Left ventricle myocardium inferior (tissue), 1 donor: ENCODE measurements at places on chromosomes 12 and 14. TPM values are rescaled to one million over a fixed set of nuclear protein-coding genes. Genes with fewer than 3 reads are reported as not detected.

GRCh38 chr12:63521706-63522105, 146.6 kb downstream of the DPY19L2 start:
- no peak for DNase-seq

DNA sequence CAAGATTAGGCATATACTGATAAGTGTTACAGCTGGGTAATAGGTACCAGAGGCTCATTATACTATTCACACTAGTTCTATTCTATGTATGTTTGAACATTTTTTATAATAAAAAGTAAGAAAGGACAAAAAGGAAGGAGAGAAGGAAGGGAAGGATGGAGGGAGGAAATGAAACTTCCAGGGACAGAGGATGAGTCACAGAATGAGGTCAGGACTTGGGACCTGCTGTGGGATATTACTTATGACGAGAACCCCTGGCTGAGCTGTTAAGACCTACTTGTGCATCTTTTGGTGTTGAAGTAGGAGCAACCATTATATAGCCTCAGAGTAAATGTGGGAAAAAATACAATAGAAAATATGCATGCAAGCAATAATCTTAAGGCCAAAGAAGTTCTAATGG, 16.7 kb upstream of the TMEM260 start:
- no peak for DNase-seq

The ENDOU gene
- total RNA-seq = 0.49 TPM

DNA sequence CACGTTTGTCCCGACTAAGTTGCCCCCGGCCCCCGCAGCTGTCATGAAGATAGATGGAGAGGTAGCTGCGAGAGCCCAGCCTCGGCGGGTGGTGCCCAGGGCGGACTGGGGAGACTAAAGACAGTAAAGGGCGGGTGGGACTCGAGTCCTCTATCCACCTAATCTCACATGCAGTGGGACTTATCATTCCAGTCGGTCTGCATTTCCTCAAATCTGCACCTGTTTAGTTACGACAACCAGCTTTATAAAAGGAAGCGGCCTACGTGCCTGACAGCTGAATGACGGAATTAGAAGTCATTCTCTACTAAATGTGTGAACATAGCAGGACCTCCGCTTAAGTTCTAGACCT, 109.8 kb upstream of the EGLN3 start:
- no peak for DNase-seq

DNA sequence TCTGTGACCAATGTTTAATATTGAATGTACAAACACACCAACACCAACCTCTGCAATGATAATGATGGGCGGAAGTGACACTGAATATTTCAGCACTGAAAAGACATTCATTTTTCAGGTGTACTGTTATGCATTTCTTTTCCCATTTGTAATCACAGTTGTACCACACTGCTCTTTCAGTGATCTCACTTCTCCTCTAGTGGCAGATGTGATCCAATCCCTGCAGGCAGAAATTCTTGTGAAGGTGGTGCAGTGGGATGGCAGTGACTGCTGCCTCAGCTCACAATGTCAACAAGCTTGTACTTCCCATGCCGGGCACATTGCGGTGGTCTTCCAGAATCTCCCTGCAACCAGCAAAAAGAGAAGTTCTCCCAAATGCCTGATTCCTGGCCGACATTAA, 23.0 kb upstream of the ERGIC2 start:
- no peak for DNase-seq

The DIO2 gene
- total RNA-seq = 6.4 TPM

The PTPRR gene
- 1.3 TPM for total RNA-seq

- no peak for DNase-seq
Observed at GRCh38 chr14:92507174-92507768, 6.3 kb upstream of the RIN3 start.

DNA sequence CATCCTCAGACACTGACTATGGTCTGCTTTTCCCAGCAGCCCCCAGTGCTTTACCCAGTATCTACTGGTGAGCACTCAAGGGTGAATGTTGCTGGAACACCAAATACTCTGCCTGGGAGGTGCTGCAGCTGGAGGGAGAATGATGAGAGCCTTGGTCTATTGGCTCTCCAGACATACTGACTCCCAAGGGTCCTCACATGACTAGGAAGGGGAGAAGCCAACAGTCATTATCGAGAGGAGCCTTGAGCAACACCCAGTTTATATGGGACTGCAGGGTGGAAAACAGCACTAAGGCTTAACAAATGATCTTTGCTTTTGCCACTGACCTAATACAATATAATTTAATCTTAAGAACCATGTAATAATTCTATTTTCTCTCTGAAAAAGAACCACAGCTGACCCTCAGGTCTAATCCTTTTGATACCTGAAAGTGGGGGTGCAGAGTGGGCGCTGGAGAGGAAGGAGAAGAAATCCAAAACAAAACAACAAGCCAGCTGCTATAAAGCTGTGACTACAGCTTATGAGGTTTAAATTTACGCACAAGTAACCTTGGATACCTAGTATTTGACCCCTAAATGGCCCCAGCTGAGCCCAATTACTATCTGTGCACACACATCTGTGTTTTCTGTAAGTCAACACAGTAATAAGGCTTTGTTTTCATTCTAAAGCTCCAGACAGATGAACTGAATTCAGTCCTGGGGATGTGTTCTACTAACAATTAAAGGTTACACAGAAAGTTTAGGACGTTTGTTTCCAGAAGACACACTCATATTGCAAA, 107.8 kb upstream of the GRIP1 start:
- no peak for DNase-seq

GRCh38 chr14:34691206-34691605, 23.2 kb downstream of the CFL2 start:
- no peak for DNase-seq

- no peak for DNase-seq
Observed at GRCh38 chr14:45242706-45243105, 10.3 kb downstream of the MIS18BP1 start.

- no peak for DNase-seq
Observed at GRCh38 chr12:100724071-100724470, 70.5 kb upstream of the ANO4 start.

GRCh38 chr14:103169954-103170353, 46.7 kb downstream of the TNFAIP2 start:
- no peak for DNase-seq

- no peak for DNase-seq
Observed at GRCh38 chr14:97387252-97387874, 590.2 kb downstream of the VRK1 start.

The GPR135 gene
- total RNA-seq = 2.2 TPM

- no peak for DNase-seq
Observed at GRCh38 chr14:96844857-96845570, 47.8 kb downstream of the VRK1 start.

- DNase-seq = no peak
Observed at GRCh38 chr12:124676714-124677462, 109.5 kb upstream of the NCOR2 start.

The C12orf54 gene
- not detected for total RNA-seq

- DNase-seq = no peak
Observed at GRCh38 chr12:98388126-98388525, 127.3 kb upstream of the TMPO start.

DNA sequence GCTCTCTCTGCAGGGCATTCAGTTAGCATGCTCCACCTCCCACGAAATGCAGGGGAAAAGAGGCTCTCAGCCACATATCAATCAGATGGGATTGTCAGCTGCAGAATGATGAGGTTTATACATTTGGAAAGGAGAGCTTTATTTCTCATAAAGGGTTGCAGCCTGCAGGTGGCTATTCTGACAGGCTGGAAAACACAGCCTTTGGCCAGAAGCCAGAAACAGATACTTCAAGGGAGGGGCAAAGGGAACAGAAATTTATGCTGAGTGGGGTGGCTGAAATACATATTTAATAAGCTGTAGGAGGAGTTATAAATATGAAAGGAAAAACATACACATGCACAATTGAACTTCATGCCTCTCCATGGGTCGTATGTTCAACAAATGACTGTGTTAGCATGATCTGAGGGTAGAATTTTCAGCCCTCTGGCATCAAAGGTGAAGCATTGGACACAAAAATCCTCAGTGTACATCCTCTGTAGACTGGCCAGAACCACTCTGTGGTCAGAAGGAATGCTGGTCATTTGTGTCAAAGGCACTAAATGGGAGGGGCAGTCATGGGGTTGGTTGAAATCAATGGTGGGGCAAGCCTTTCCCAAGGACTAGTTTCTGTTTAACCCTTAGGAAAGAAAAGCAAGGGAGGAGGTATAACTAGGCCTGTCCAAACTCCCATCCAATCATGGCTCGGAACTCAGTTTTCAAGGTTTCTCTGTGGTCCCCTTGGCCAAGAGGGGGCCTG, 62.4 kb downstream of the TMX1 start:
- DNase-seq = no peak

- DNase-seq = no peak
Observed at GRCh38 chr12:26378711-26379110, 183.3 kb downstream of the SSPN start.

The COCH gene
- total RNA-seq = 0.60 TPM

DNA sequence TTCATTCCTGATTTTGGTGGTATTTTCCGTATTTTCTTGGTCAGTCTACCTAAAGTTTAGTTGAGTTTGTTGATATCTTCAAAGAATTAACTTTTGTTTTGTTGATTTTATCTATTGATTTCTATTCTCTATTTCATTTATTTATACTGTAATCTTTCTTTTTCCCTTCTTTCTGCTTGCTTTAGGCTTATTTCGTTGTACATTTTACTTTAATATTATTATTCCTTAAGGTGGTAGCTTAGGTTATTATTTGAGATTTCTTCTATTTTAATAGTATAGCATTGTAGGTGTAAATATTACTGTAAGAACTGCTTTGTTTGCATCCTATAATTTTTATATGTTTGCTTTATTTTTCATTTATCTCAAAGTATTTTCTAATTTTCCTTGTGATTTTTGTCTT, 21.4 kb upstream of the KLRF1 start:
- DNase-seq = no peak

DNA sequence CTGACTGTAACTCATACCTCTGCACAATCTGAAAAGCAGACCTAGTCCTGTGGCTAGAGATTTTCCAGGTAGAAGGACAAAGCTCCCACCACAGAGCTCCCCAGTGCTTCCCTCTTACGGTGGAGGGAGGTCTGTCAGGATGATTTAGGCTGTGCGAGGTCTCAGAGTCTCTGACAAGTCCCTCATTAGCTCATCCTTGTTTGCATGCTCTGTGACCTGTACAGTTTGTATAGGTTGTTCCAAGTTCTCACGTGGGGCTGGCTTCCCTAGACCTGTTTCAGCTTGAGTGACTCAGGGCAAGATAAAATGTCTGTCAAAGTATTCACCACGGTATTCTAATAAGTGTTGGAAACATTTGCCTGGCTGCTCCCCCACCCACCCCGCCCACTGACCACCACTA, 34.8 kb downstream of the ASCL1 start:
- no peak for DNase-seq

GRCh38 chr12:24952389-24952788, 3.5 kb upstream of the BCAT1 start:
- DNase-seq = no peak

GRCh38 chr12:81203671-81204204, 125.9 kb downstream of the ACSS3 start:
- DNase-seq = no peak

DNA sequence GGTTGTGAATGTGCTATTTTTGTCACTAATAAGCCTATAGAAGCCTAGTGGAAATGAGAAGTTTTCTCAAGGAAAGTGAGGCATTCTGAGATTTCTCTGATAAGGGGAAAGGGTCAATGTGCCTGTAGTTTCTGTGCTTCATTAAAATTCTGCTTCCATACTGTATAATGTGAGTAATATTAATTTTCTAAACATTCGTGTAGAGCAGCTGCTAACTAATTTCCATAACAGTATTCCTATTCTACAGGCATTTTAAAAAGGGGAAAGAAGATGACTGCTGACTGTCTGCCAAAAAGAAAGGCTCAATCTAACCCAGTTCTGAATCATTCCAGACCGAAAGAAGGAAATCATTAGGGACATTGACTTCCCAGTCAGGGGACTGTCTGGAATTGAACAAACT, 293.3 kb upstream of the TMPO start:
- DNase-seq = no peak

- no peak for DNase-seq
Observed at GRCh38 chr12:9364224-9365176, 156.3 kb upstream of the PZP start.

The FOXN4 gene
- not detected for total RNA-seq

The TRHDE gene
- 0.96 TPM for total RNA-seq

GRCh38 chr14:60654334-60654821, 5.1 kb upstream of the SIX1 start:
- no peak for DNase-seq

DNA sequence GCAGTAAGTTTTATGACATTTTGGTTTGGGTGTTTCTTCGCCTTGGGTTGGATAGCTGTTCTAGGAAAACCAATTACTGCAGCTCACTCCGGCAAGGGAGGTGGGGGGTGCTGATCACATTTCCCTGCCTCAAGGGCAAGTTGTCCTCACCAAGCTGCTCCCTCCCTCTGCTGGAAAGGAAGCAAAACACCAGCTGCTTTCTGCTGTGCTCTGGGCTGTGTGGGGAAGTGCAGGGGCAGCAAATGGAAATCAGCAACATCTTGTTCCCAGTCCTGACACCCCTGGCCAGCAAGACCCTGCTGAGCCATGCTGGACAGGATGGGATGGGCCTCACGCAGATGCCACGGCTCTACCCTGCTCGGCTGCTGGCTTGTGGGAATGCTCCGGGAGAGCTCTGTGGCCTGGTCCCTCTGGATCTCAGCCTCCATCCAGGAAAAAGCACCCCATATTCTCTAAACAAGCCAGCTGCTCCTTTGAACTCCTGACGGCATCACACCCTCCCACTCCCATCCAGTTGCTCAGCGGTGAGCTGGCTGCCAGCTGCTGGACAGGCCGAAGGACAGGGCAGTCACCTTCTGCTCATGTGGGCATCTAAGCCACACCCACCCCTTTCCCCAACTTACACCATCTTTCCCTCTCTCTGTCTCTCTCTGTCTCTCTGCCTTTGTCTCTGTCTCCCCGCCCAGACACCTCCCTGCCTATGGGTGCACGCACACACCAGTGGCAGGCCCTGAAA, 52.4 kb upstream of the EIF5 start:
- no peak for DNase-seq

DNA sequence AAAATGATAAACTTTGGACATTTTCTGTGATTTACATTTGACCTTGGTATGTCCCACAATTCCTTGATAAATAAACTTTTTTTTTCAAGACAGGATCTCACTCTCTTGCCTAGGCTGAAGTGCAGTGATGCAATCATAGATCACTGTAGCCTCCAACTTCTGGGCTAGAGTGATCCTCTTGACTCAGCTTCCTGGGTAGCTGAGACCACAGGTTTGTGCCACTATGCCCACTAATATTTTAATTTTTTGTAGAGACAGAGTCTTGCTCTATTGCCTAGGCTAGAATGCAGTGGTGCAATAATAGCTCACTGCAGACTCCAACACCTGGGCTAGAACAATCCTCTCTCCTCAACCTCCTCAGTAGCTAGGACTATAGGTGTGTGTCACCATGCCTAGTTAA, 79.1 kb upstream of the PTGDR start:
- no peak for DNase-seq

- DNase-seq = no peak
Observed at GRCh38 chr12:88752183-88752582, 171.9 kb upstream of the KITLG start.

- DNase-seq = no peak
Observed at GRCh38 chr14:98444077-98444476, 827.9 kb downstream of the BCL11B start.

- no peak for DNase-seq
Observed at GRCh38 chr12:22299294-22299912, 35.1 kb downstream of the ST8SIA1 start.
